ENCODE measurements at places on chromosomes 7 and 10. TPM values are rescaled to one million over a fixed set of nuclear protein-coding genes. Genes with fewer than 3 reads are reported as not detected.

GRCh38 chr10:65675236-65675635, 1250.6 kb upstream of the LRRTM3 start:
- no peak for DNase-seq

TMEM26 gene
- 0.71 TPM for total RNA-seq

WNT8B gene
- not detected for total RNA-seq

DNA sequence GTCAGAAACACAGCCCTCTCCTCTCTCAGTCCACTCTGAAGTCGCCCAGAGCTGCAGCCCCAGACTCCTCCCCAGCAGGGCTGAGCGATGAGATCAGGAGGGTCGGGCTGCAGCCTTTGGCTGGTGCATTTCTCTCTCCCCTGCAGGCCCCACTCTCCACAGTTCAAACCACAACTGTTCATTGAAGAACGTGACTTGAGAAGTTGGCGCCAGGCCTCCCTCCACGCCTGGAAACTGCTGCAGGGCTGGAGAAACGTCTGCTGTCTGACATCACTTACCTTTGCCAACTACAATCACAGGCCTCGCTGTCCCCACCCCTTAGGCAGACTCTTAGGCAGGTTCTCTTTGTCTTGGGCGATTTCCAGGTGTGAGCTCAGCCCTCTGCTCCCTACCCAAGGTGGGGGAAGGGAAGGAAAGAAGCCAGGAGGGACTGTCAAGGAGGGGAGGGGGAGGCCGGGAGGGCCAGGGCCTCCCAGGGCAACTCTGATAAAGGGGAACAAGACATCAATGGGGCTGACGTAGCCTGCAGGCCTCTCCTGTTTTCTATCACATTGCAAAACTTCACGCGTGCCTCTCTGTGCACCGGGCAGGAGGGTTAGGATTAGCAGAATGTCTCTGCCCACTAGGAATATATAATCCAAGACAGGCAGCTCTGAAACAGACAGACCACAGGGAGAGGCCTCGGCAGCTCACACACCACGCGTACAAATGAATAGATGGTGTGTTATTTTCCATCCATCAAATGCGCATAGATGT, 32.7 kb downstream of the CALML5 start:
- no peak for DNase-seq

GRCh38 chr7:17299483-17299991, 1.1 kb downstream of the AHR start:
- peak; percentile 56 for DNase-seq

ITGA8 gene
- total RNA-seq = not detected
